H1 (cell line): ENCODE measurements at places on chromosomes 2 and 18.

- no peak for DNase-seq
These were observed 146.0 kb upstream of the SERTAD2 start for GRCh38 chr2:64799592-64800252.

GRCh38 chr2:33421820-33422219, 54.6 kb upstream of the RASGRP3 start:
- no peak for DNase-seq

DNA sequence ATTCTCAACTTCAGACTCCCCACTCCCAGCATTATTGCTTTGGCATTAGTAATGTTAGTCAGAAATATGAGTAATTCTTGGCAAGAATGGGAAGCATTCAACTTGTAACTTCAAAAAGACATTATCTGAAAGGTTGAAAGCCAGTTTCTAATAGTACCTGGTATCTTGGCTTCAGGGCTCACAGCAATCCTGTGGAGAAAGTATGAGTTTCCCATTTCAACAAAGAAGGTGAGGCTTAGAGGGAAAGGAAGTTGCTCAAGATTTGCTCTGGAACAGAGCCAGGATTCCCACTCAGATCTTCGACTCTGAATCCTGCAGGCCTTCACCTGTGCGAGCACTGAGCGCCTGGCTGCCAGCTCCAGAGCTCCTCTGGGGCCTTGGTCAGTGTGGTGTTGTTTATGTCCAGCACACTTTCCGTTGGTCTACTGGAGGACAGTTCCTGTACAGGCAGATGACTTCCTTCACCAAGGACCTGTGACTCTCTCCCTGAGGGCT, 136.1 kb downstream of the MCFD2 start:
- DNase-seq, result no peak

- peak; percentile 83 for DNase-seq
These were observed 34.3 kb upstream of the ATP6V1B1 start for GRCh38 chr2:70901227-70902066.

DNA sequence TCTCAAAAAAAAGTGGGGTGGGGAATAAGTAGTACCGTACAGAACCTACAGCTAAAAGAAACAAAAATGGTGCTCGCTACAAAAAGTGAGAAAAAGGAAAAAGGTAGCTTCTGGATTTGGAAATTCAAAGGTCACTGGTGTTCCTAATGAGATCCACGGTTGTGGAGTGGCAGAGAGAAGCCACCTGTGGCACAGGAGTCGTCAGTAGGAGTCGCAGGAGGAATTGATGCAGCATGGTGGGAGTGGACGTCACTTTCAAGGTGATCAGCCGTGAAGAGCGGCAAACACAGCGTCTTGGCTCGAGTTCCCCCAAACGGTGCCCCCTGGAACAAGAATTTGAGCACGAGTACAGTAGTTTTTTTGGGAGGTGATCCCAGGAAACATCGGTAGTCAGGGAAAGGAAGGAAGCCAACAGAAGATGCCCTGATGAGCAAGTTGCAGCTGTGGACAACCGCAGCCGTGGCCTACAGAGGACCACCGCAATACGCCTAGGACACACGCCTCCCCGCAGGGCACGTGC, 1.4 kb upstream of the TTL start:
- DNase-seq, result no peak

DNA sequence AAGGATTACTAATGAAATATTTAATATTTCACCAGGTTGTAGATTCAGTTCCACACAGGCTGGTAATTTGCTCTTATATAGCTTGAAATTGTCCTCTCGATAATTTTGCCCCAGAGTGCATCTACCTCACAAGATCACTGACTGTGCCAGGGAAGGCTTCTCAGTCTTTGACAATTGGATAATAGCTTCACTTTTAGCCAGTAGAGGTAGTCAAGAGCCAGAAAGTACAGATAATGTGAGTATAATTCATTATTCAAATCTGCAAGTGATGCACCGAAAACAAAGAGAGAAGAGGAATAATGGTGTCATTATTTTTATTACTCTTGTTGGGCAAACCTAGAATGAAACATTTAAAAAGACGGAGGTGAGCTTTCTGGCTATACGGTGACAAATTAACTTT, 292.8 kb downstream of the EN1 start:
- DNase-seq, result no peak

DNA sequence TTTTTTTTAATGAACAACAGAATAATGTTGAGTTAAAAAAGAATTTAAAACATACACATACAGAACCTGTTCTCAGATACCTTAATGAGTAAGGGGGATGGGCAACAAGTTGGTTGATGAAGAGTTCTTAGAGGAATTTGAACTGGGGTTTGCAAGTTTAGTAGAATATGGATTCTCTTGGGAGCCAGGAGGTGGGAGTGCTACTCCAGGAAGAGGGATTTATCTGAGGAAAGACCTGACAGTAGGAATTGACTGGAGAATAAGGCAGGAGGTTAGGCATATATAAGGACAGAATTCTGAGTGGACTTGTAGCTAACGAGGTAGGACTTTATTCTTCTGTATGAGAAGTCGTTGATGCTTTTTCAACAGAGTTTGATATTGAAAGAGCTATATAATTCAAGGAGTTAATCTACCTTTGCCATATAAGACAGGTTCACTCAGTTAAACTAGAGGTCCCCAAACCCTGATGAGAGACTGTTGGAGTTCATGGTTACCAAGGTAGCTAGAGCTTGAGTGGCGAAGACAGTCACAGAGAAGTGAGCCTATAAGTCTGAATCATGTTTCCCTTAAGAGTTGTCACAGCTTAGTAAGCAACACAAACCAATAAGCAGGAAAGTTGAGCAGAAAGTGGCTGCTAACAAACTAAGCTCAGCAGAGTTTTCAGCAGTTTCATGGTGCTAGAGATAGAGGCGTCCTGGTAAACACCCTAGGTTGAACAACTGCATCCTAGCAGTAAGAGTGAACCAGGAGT, 88.2 kb downstream of the NCOA1 start:
- DNase-seq, result no peak

DNA sequence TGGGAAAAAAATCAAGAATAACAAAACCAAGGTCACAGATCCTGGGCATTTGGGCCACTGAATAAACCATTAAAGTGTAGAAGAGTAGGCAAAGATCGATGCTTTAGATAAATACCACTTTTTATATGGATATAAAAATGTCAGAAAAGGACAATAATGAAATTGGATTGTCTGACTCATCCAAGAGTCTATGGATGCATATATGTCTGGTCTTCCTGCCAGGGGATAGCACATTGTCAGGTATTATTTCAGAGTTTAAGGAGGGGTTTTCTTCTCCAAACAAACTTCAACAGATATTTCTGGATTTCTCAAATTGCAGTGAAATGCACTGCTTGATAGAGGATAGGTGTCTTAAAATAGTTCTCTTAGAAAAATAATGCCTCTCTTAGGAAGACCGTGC, 466.7 kb downstream of the THSD7B start:
- DNase-seq, result no peak

- DNase-seq, result no peak
These were observed 4.8 kb upstream of the LAMA1 start for GRCh38 chr18:7122376-7122775.

GRCh38 chr2:220708366-220708765, 863.7 kb downstream of the EPHA4 start:
- DNase-seq, result no peak

GRCh38 chr2:231336236-231336635, 59.3 kb upstream of the B3GNT7 start:
- DNase-seq, result no peak

- no peak for DNase-seq
These were observed 84.4 kb upstream of the NARS1 start for GRCh38 chr18:57705832-57706595.

- DNase-seq, result no peak
These were observed 148.4 kb downstream of the HDAC4 start for GRCh38 chr2:239252393-239252792.

DNA sequence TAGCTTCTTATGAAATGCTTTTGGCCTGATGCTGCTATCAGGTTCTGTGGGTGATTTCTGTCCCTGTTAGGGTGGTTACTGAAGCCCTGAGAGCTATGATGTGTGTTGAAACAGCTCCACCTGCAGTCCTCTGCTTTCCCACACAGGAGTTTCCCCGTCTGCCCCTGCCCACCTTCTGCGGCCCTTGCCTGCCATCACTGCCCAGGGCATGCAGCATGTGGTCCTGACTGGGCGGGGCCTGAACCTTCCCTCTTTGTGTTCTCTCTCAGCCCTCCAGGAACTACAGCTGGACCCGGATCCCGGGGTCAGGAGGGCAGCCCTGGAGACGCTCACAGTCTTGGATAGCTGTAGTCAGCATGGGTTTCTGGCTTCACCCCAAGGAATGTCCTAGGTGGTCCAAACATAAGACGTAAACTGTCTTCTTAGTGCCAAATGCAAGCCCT, 21.4 kb downstream of the HJURP start:
- DNase-seq, result peak; percentile 38

DNA sequence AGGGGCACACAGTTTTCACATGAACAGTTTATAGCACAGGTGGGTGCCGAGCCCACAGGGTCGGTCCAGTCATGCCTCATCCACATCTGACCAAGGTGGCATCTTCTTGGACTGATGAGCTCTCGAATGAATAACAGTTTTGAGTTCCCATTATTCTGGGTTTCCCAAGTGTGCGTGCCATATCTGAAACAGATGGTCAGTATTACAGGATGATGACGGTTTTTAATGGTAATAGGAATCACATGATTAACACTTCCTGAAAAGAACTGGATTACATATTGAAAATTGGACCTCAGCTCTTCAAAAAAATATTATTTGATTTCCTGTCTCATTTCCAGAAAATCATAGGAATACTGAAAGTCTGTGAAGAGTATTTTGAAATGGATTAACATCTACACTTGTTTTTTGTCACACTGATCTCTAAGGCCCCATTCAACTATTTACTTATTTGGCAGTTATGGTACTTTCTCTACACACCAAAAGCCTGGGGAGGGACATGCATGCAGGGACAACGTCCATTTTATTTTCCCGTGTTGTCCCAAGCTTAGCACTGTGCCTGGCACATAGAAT, 22.2 kb upstream of the NAB1 start:
- DNase-seq, result no peak

DNA sequence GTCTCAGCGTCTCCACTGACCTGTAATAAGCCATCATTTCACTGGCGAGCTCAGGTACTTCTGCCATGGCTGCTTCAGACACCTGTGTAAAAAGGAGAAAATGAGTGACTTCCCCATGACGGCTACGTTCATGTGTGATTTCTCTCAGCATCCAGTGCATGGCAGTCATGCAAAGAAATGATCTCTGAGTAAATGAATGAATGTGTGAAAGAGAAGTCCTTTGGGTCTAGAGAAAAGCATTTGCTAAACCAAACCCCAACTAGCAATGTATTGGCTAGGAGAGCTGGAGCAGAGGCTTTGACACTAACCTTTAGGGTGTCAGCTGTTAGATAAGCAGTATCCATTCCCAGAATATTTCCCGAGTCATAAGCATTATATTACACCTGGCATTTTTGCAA, 417 bp downstream of the IL1B start:
- DNase-seq, result no peak

DNA sequence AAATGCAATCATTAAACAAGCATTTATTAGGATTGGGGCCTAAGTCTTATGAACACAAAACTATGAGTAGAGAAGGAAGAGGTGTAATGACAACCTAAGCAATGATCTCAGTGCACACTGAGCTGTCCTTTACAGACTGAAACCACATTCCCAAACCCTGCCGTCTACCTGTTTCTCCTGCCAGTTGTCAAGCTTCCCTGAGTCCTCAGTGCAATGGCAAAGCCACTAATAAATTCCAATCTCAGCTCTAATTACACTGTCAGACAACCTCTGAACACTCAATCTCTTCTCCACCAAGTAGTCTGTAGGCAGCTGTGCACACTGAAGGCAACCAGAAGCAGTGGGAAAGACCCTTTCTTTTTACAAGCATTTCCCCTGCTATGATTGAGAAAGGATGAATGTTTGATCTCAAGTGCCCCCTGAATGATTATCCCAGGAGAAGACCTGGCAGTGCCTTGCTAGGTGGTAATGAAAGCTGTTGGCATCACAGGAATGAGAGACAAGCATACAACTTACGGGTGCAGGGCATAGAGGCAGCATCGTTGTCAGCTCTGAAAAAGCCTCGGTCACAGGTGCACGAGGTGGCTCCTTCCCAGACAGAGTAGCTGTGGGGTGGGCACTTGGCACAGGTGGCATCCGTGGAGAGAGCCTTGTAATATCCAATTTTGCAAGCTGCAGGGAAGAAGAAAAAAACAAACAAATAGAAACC, 71.4 kb downstream of the EPHA4 start:
- no peak for DNase-seq

DNA sequence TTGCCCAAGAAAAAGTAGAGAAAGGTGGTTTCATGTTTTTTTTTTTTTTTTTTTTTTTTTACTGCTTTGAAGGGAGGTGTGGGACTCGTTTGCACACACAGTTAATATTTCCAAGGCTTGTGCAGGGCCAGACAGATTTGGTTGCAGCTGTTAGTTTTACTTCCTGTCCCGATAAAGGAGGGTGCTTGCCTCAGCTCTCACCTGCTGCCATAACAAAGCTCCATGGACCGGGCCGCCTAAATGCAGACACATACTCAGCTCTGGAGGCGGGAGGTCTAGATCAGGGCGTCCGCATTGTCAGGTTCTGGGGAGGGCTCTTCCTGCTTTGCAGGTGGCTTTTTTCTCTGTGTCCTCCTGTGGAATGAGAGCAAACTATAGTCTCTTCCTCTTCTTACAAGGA, 69.9 kb downstream of the ODC1 start:
- DNase-seq, result no peak

GRCh38 chr2:241036397-241036963, 38.1 kb downstream of the SNED1 start:
- DNase-seq, result peak; percentile 72

- peak; percentile 14 for DNase-seq
These were observed 66.0 kb downstream of the TTC32 start for GRCh38 chr2:19835781-19836281.

DNA sequence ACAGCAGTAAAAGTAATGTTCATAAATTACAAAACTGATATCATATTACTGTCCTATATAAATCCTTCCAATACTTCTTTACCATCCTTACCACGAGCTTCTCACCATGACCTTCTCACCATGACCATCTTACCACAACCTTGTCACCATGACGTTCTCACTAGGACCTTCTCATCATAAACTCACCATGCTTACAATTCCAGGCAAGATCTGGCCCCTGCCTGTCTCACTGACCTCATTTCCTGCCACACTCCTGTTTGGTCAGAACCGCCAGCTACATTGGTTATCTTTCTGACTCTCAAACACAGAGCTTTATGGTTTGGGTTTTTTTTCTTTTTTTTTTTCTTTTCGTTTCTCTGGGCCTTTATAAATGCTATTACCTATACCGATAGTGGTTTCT, 827.6 kb downstream of the RNF144A start:
- DNase-seq, result no peak

DNA sequence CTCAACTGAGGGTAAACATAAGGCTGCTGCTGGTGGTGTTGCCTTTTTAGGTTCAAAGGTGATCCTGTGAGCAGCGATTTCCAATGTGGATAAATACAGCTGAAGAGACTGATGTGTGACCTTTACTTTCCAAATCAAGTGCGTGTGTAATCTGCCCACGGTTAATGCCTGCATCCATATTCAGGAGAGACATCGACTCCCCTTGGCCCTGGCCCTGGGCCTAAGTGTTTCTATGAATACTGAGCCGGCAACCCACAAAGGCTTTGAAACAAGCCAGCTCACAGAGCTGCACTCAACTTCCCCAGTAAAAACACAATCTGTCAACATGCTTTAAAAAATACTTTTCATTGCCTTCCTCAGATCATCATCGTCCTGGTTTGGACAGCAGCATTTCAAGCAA, 1026.6 kb downstream of the TMEM182 start:
- no peak for DNase-seq
